Activated CD4-positive, alpha-beta T cell treated with anti-CD3 and anti-CD28 coated beads for 24 hours (primary cell): ENCODE measurements at places on chromosomes 11 and 22.

DNA sequence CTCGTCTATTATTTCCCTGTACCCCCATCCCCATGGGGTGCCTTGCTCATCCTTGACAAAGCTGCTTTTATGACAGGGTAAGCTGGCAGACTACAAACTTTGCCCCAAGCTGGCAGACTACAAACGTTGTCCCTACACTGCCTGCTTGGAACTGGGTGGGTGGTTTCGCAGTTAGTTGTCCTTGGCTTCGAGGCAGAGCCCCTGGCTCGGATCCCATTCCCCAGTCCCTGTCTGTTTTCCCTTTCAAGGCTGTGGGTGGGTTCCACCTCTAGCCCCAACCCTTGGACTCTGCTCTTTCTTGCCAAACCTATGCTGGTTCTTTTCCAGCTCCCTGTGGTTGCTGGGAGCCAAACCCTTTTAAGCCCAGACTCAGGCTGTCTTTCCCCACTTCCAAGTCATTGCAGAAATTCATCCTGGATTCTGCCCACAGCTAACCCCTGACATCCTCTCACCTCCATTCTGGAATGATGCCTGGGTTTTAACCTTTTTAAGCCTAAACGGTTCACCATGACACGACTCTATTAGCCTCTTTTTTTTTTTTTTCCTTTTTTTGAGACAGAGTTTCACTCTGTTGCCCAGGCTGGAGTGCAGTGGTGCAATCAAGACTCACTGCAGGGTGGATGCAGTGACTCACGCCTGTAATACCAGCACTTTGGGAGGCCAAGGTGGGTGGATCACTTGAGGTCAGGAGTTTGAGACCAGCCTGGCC is 9.2 kb upstream of the RBM14 start:
- DNase-seq: no peak

GRCh38 chr11:72514331-72514730 is 80.0 kb upstream of the CLPB start:
- DNase-seq: no peak

GRCh38 chr11:17840101-17840548 is 105.5 kb downstream of the KCNC1 start:
- no peak for DNase-seq

GRCh38 chr22:26612652-26613051 is 5.2 kb downstream of the CRYBB1 start:
- DNase-seq: no peak

DNA sequence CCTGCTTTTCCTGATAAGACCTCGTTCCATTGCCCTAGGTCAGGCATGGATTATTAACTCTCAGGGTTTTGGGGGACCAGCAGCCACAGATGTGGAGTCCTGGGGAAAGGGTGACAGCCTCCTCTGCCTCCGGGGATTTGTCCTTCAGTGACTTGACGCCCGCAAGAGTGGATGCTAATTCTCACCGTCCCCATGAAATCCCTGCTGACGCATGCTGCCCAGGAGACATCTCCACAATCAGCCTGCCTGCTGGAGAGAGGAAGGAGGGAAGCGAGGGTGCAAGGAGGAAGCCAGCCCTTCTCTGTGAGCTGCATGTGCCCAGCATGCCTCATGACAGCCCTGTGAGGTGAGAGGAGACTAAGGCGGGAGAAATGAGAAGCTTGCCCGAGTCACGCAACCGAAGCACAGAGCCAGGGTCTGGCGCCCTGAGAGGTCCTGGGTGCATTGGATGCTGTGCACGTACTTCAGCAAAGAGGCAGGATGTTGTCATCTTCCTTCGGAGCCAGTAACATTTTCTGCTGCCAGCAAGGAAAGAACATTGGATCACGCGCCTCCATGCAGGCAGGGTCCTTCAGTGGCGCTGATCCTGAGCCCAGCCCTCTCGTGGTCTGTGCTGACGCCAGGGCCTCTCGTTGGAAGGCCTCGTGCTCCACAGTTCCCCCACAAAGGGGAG is 27.3 kb upstream of the KRTAP5-6 start:
- DNase-seq: no peak

DNA sequence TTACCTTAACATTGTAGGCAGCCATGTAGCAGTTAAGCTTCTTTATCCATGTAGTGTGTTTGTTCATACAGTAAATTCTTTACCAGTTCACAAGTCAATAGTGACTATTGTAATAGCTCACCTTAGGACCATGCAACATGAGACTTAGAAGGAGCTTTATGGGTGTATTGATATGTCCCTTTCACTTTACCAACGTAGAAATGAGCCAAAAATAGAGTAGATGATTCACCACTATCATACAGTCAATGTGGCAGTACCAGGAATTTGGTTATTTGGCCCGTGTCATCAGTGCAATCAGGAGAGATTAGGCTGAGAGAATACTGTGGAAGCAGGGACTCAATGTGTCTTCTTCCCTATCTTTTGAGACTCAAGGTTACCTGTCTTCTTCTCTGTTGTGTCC is 4.7 kb downstream of the ZDHHC13 start:
- no peak for DNase-seq

DNA sequence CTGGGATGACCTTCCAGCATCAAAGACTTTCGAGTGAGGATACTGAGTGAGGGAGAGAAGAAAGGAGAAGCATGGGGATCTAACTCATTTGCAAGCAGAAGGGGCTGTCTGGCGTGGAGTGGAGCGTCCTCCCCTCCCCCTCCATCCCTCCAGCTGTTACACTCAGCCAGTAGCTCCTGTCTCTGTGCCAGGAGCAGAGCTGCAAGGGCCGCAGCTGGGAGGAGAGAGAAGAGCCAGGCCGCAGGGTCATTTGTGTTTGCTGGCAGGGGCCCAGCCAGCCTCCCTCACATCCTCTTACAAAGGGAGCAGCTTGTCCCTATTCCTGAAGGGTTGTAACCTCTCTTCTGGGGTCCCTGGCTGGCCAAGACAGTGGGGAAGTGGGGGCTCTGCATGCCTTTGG is 57.9 kb downstream of the NECTIN1 start:
- DNase-seq: no peak

- no peak for DNase-seq
These were observed 71.5 kb upstream of the RTL6 start for GRCh38 chr22:44569561-44569991.

GRCh38 chr11:83764643-83765042 is 478.5 kb upstream of the CCDC90B start:
- no peak for DNase-seq

- DNase-seq: no peak
These were observed 230.7 kb downstream of the JRKL start for GRCh38 chr11:96620464-96621044.

DNA sequence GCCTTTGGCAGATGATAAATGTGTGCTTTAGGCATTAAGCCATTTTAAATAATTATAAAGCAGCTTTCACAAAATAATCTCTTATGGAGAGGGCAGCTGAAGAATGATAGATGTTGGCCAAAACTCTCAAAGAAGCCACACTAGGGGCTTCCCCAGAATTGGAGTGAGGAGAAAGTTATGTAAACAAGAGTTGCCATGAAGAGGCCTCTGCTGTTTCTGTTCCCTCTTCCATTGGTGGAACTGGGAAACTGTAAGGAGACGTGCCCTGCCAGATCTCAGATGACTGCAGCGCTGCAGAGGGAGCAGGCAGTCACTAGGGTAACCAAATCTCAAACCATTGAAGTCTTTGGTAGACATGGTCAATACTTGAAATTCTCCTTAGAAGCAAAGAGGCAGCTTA is 19.4 kb upstream of the APLP2 start:
- DNase-seq: no peak
